ENCODE measurements at places on chromosomes 7 and 10. TPM values are rescaled to one million over a fixed set of nuclear protein-coding genes. Genes with fewer than 3 reads are reported as not detected.

- DNase-seq = no peak
Observed at GRCh38 chr10:132979491-132980425, 37.4 kb upstream of the CFAP46 start.

- no peak for DNase-seq
Observed at GRCh38 chr7:99105756-99106155, 38.2 kb downstream of the SMURF1 start.

- no peak for DNase-seq
Observed at GRCh38 chr7:1727812-1728570, 57.9 kb downstream of the ELFN1 start.

DNA sequence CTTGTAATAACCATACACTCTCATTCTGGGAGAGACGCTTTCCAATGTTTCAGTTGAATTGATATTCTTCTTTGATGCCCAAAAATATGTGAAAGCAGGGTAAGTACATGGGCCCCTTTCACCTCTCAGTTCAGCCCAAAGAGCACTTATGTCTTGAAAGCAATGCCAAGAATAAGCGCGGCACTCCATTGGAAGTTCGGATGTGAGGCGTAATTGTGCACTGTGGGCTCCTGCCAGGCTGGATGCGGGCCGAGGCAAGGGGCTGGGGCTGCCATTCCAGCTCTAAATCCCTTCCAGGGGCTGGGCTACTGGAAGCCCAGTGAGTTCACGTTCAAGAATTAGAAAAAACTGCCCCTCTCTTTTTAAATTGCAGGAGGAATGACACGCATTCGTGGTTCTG is 113.8 kb downstream of the EBF3 start:
- no peak for DNase-seq

GRCh38 chr7:113175525-113176104 is 57.3 kb upstream of the SMIM30 start:
- no peak for DNase-seq

DNA sequence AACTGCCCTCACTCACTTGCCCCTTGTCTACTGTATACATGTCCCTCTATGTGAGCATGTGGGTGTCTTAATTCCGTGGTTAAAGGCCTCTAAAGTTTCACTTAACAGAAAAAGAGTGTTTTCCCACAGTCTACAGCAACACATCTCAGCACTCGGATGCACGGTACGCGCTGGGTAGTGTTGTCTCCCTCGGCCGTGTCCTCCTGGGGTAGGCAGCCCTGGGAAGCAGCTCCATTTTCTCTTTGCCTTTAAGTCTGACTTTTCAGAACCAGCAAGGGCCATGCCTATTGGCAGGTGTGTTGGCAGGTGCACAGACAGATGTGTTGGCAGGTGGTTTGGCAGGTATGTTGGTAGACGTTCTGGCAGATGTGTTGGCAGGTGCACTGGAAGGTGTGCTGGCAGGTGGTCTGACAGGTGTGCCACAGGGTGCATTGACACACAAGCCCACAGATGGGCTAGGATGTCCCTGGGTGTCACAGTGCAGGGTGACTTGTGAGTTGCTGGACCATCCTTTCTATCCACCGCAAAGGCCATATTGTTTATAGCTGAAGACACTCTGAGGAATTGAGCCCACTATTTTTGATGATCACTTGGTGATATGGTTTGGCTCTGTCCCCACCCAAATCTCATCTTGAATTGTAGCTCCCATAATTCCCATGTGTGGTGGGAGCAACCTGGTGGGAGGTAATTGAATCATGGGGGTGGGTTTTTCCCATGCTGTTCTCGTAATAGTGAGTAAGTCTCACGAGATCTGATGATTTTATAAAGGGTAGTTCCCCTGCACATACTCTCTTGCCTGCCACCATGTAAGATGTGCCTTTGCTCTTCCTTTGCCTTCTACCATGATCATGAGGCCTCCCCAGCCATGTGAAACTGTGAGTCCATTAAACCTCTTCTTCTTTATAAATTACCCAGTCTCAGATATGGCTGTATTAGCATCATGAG is 296.9 kb downstream of the TNS3 start:
- DNase-seq = no peak

The SNX10 gene
- 14.4 TPM for total RNA-seq

All from CD4-positive, CD25-positive, alpha-beta regulatory T cell (primary cell).